ENCODE measurements at places on chromosomes 11 and 22.

DNA sequence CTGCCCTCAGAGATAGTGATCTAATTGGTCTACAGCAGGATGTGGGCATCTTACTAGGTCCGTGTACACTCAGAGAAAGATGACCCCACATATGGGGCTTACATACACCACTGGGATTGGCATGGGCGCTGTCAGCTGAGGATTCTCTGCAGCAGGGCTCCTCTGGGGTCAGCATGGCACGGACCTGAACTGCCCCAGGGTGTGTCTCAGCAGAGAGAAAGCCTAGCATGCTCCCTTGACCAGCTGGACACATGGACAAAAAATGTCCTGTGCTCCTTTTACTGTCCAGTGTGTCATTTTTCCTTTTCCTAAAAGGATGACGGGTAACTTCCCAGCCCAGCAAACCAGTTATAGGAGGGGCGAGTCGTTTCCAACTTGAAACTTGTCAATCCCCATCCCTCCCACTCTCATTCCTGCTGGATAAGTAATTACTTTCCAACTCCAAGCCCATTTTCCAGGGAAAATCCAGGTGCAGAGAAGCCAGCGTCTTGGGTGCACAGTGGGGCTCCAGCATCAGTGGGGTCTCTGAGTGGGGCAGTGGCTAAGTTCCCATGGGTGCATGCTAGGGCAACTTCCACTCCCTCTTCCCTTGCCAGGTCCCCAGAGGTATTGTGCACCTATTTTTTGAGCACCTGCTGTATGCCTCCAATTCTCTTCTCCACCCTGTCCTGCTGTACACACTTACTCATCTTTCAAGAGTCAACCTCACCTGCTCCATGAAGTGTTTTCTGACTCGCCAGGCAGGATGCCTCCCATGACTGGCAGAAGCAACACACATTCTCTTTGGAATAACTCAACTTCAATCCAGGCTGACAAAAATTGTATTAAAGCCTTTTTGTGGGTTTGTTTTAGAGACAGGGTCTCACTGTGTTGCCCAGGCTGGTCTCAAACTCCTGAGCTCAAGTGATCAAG, 5.0 kb downstream of the VSTM5 start:
- DNase-seq: no peak

DNA sequence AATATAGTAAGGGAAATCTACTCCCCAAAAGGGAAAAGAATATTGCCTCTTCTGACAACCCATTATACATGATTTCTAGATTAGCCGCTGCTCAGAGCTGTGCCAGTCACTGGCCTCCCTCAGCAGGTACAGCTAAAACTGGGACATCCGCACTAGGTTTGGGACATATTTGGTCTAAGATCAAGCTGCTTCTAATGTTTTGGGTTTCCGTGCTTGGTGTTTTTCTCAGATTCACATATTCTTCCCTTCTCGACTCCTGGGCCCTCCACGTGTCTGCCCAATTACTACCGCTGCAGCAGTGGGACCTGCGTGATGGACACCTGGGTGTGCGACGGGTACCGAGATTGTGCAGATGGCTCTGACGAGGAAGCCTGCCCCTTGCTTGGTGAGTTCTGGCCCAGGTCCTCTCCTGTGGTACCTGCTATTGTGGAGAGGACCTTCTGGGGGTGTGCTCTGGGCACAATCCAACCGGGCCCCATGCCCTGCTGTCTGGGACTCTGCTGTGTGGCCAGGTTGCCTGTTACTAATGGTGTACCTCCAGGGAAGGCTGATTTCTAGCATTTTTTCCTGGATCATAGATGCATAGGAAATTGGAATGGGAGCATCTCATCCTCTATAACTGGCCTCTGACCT, 138.1 kb upstream of the SORL1-AS1 start:
- DNase-seq: peak; percentile 56

- no peak for DNase-seq
These were observed at the start of gene KCNA4 for GRCh38 chr11:30016588-30017363. KCNA4 (minus strand) TSS chr11:30017030; CDS start chr11:30012678, 4,352 bp downstream.

GRCh38 chr22:28710576-28711191, 30.9 kb downstream of the CHEK2 start:
- DNase-seq: no peak

DNA sequence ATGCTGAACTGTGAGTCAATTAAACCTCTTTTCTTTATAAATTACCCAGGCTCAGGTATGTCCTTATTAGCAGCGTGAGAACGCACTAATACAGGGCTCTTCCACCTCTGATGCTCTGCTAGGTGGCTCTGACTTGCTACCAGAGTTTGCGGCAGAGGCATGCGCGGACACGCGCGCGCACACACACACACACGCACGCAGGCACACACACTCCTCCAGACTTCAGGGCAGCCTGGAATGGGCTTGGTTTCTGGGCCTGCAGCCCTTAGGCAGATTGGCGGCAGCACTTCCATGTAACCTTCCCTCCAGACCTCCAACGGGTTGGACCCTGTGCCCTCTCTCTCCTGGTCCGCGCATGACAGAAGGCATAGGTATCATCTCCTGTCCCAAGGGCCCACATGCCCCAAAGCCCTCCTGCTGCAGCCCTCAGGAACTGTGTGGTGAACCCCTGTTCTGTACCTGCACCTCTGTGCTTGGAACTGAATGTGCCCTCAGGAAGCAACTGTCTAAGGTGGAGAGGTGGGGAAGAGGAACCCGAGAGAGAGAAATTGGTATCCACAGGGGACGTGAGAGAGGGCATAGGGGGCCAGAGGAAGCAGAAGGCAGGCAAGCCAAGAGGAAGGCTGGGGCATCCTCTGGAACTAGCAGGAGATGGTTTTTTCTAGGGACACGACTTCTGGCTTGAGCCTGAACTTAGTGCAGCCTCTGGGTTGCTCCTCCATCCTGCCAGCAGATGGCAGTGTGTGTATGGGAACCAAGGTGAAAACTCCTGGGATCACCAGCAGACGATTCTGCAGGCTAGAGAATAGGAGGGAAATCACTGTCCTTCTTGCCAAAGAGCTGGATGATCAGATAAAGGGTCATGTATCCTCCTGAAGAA, 23.4 kb upstream of the RIC3 start:
- DNase-seq: peak; percentile 74

GRCh38 chr11:33266393-33267215, 9.4 kb downstream of the HIPK3 start:
- DNase-seq: no peak

DNA sequence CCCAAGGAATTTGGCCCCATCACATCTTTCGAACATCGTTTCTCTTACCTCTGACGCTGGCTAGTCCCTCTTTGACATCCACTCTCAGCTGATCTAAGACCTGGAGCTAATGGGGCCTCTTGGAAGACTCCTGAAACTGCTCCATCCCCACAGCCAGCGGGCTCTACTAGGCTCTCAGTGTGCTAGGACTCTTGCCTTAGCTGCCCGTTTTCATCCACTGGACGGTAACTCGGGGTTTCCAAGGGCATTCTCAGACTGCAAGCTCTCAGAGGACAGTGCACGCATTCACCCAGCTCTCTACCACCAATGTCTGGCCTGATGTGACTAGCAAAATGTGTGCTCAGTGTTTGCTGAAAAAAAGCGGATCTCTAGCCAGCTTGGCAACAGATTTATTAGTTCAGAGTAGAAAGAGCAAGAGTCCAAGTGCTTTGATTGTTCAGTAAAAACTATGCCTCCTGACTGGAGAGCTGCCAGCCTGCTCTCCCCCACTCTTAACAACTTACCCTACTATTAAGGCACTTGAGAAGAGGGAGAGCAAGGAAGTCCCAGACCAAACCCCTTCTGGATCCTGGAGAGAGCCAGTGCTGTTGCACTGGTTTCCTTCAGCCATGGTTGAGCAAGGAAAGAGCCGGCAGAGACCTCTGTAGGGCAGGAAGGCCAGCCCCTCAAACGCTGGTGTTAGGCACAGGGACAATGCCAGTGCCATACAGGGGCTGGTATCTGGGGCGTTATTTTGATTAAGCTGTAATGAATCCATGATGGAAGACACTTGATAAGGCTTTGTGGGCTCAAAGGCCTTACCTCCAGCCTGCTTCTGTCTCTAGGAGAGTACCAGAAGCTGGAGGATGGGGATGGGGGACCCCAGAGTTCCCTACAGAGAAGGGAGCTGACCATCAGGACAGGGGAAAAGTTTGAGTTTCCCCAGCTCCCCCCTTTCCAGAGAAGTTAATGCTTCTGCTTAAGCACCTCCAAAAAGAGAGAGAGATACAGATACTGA, 9.2 kb downstream of the RELA start:
- DNase-seq: no peak

GRCh38 chr11:86983021-86983488, 27.9 kb upstream of the FZD4 start:
- DNase-seq: no peak

DNA sequence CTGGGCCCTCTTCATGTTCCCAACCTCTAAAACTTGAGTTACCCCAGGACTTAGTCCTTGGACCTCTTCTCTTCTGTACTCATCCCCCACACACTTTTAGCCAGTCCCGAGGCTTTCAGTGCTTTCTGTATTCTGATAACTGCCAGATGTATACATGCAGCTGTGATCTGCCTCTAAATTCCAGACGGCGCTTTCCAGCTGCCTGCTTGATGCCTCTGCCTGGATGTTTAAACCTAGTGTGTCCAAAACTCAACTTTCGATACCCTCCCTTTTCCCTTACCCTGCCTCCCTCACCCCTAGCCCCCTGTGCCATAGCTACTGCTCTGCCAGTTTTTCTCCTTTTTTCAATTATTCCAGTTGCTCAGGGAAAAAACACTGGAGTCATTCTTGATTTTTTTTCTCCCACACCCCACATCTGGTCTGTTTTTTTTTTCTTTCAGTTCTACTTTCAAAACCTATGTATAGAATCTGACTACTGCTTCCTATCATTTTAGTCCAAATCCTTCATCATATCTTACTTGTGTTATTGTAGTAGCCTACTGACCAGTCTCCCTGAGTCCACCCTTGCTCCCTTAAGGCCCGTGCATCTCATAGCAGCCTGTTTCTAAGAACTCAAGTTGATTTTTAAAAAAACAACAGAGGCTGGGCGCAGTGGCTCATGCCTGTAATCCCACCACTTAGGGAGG, 32.9 kb upstream of the TECTA start:
- DNase-seq: no peak

DNA sequence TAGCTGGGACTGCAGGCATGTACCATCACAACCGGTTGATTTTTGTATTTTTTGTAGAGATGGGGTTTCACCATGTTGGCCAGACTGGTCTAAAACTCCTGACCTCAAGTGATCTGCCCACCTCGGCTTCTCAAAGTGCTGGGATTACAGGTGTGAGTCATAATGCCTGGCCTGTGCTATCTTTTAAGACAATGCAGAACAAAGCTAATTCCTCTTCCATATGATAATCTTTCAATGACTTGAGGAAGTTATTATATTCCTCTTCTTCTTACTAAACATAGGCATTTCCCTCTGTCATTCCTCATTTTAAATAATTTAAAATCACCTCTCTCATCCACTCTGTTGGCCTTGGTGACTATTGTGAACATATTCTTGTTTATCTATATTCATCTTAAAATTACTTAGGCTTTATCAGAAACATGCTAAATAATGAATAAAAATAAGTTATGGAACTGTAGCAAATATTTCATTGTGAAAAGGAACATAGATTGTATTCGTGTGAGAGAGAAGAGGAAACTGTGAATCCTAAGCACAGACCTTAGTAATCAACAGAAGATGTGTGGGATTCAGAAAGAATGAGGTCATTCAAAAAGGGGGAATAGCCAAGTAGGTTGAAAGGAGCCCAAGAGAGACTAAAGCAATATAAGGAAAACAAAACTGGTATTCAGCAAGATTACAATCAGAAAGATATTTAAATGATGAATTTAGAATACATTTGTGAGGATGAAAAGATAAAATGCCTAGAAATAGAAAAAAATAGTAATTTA, 269.4 kb downstream of the TTC28 start:
- no peak for DNase-seq

- no peak for DNase-seq
These were observed 15.1 kb upstream of the ATXN10 start for GRCh38 chr22:45656577-45656976.

GRCh38 chr11:78567209-78567608, 7.5 kb downstream of the NARS2 start:
- no peak for DNase-seq

GRCh38 chr11:27312110-27312509, 50.9 kb downstream of the CCDC34 start:
- DNase-seq: no peak

GRCh38 chr11:111814557-111815320, 48.5 kb upstream of the PPP2R1B start:
- no peak for DNase-seq

- DNase-seq: no peak
These were observed 223.5 kb upstream of the NTM start for GRCh38 chr11:131146827-131147490.

DNA sequence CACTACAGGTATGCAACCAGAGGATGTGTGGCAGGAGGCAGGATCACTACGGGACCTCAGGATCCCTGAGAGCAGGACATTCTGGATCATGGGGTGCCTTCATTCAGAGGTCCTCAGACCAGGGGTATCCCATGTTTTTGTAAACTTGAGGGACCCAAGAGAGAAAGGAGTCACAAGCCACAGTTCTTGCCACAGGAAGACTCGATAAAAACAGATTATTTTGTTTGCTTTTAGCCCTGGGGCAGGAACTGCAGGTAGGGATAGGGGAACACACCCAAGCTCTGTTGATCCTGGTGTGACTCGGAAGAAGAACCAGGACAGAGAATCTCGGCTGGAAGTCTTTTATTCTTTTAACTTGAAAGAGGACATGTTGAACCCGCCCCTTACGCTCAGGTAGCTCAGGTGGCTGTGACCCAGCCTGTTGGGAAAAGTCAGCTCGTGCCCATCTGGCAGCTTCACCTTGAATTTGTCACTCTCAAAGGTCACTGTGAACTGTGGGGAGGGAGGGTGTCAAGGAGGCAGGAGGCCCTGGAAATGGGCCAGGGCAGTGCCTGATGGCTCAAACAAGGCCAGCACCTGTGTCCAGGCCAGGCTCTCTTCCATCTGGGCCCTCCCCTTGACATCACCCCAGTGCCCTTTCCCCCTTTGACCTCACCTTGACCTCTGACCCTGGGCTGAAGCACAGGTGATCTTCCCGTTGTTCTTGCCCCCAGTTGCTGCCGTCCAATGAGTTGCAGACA, 9.8 kb downstream of the LGALS2 start:
- DNase-seq: no peak

GRCh38 chr11:13535819-13536218, 40.0 kb upstream of the PTH start:
- DNase-seq: peak; percentile 70

DNA sequence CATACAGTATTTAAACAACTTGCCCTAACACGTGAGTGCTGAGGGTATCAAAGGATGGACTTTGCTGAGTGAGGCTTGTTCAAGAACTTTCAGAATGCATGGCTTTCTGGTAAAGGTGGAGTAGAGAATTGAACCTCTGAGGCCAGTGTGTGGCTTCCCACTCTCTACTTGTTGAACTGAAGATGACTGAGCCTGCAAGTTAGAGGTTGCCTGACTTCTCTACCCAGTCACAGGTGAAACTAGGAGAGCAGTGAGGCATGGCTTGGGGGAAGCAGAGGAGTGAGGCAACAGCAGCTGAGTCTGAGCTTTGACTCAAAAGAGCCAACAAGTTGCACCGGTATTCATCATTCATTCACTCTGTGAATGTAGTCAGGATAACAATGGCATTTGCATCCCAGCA, 256.4 kb upstream of the SESN3 start:
- no peak for DNase-seq

- DNase-seq: no peak
These were observed 66.0 kb upstream of the TENM4 start for GRCh38 chr11:79506734-79507344.

Measured in Karpas-422 (cell line).